ENCODE measurements at places on chromosomes 6 and 20. TPM values are rescaled to one million over a fixed set of nuclear protein-coding genes. Genes with fewer than 3 reads are reported as not detected.

Gene ANGPT4
- total RNA-seq, result 0.04 TPM

Gene PPP1R14C
- total RNA-seq, result 3.7 TPM

Gene PTPRT
- not detected for total RNA-seq

Gene HDGFL1
- total RNA-seq, result not detected

Gene HLA-DPB1
- total RNA-seq, result not detected

Gene OXT
- not detected for total RNA-seq

Gene NRN1
- 0.95 TPM for total RNA-seq

Measured in A549 treated with dexamethasone at 1 μM for 4 hours (cell line).